ENCODE measurements at places on chromosomes 16 and 17.
A peak's percentile ranks its signal among the peaks of the same experiment; 100 is the strongest.

GRCh38 chr17:82019690-82020571, 2.7 kb downstream of the CENPX start:
- DNase-seq, result peak; percentile 81

- no peak for DNase-seq
These were observed 25.1 kb downstream of the CLUAP1 start for GRCh38 chr16:3525951-3526350.

- peak; percentile 48 for DNase-seq
These were observed 4.3 kb downstream of the BANP start for GRCh38 chr16:87955302-87956097.

- no peak for DNase-seq
These were observed 392.6 kb upstream of the ERCC4 start for GRCh38 chr16:13527332-13527731.

DNA sequence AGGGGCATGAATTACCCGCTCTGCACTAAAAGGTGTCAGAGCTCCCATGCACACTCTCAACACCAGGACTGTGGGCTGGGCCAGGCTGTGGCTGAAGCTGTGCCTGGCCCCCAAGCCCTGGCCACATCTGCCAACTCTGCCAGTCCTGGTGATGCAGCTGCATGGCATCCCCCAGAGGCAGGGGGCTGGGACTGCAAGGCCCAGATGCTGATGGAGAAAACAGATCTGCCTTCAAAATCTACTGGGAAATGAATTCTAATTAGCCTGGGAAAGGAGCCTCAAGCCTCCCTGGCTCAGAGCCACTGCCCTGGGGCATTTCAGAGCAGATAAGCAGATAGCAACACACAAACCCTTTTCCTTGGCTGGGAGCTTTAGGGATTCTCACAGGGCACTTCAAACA, 3.4 kb downstream of the CHST6 start:
- DNase-seq, result peak; percentile 6

DNA sequence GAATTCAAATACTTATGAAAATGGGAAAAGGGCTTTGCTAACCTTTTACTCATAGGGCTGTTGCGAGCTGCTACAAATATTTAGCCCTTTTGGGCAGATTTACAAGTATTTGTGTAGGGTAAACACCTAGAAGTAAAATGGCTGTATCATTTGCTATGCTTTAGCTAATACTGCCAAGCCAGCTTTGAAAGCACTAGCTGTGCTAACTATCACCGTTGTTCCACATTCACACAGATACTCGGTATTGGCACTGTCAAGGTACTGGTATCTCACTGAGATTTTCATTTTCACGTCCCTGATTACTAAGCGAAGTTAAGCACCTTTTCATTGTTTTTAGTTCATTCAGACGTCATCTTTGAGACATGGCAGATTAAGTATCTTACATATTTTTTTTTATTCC, 84.8 kb downstream of the GLG1 start:
- no peak for DNase-seq

All from activated CD4-positive, alpha-beta T cell treated with anti-CD3 and anti-CD28 coated beads, Interleukin-10, Interleukin-2, amounts not matched to agents 100 ng/mL and 50 ng/mL, durations not matched to agents 16 hours and 8 hours (primary cell).